HS-27A (cell line): ENCODE measurements at places on chromosomes 1 and 21.
A peak's percentile ranks its signal among the peaks of the same experiment; 100 is the strongest.

- DNase-seq: no peak
These were observed 51.3 kb upstream of the ATP1A1 start for GRCh38 chr1:116321766-116322175.

DNA sequence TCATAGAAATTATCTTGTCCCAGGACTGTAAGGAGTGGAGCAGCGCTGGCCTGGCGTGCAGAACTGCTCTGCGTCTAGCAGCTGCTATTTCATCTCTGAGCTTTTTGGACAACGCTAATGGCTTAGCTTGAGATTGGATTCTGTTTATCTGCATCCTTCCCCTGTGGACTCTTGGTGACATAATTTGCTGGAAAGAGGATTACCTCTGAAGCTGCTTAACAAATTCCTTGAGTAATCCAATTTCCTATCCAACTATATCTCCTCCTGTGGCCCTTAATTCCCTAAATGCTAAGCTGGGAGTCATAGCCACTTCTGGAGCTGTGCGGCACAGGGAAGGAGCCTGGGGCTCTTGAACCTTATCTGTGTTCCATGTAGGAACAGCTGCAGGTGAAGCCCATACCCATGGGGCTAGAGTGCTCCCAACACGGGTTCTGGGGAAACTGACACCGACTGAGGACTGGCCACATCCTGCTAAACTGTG is 43.2 kb downstream of the IL6R start:
- no peak for DNase-seq

DNA sequence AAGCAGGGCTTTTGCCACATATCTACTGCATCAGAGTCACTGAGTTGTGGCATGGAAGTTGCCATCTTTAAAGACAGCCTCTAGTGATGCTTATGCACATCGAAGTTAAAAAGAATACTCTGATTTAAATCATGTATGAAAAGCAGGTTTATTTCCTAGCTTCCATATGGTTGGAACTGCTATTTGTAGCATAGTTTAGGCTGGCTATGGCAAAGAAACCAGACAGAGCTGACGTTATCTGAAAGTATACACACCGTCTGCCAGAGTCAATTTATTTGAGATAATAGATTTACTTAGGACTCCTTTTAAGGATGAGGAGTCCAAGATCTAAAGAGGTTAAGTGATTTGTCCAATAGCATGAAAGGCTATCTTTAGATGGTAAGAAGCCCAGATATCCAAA is 536.9 kb upstream of the ADGRL4 start:
- no peak for DNase-seq

GRCh38 chr1:214372092-214372491 is 91.1 kb downstream of the SMYD2 start:
- DNase-seq: no peak

- DNase-seq: no peak
These were observed 1.8 kb upstream of the FCRL6 start for GRCh38 chr1:159800177-159800930.

GRCh38 chr1:225527575-225527974 is 99.7 kb upstream of the LBR start:
- no peak for DNase-seq

GRCh38 chr21:35091496-35091895 is 42.4 kb upstream of the RUNX1 start:
- DNase-seq: no peak

- DNase-seq: no peak
These were observed 5.7 kb downstream of the RAP1A start for GRCh38 chr1:111625276-111625675.

GRCh38 chr1:247335882-247336281 is 4.2 kb upstream of the ZNF496 start:
- no peak for DNase-seq

- DNase-seq: no peak
These were observed 714.0 kb downstream of the RWDD3 start for GRCh38 chr1:95948023-95948422.

DNA sequence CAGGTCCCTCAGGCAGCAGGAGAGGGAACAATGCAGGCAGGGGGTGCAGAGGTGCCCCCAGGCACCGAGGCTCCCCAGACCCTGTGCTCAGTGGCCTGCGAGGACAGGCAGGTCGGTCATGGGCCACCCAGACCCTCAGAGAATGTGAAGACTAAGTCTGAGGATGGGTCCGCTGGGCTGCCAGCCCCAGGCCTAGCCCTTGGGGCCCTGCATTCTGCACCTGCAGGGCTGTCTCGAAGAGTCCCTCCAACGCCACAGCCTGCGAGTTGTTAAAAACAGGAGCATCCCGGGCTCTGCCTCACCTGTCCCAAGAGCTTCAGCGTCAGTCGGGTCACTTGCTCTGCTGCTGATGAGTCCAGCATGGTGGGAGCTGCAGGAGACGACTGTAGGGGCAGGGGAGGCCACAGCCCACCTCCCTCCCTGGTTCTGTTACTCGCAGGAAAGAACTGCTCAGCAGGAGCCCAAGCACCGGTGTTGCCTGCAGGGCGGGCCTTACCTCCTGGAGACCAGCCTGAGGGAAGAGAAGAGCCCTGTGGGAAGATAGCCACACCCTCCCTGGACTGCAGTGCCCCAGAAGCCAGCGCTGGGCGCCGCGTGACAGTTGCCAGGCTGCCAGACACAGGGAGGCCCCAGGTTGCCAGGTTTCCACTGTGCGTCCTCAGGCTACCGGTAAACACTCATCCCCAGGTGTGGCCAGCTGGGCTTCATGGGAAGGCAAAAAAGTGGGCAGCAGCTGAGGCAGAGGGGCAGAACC is 5.8 kb downstream of the C21orf58 start:
- no peak for DNase-seq

GRCh38 chr1:224430511-224431113 is 4.0 kb downstream of the WDR26 start:
- DNase-seq: peak; percentile 48

- DNase-seq: no peak
These were observed 129.7 kb upstream of the ADGRL2 start for GRCh38 chr1:81671038-81671437.

DNA sequence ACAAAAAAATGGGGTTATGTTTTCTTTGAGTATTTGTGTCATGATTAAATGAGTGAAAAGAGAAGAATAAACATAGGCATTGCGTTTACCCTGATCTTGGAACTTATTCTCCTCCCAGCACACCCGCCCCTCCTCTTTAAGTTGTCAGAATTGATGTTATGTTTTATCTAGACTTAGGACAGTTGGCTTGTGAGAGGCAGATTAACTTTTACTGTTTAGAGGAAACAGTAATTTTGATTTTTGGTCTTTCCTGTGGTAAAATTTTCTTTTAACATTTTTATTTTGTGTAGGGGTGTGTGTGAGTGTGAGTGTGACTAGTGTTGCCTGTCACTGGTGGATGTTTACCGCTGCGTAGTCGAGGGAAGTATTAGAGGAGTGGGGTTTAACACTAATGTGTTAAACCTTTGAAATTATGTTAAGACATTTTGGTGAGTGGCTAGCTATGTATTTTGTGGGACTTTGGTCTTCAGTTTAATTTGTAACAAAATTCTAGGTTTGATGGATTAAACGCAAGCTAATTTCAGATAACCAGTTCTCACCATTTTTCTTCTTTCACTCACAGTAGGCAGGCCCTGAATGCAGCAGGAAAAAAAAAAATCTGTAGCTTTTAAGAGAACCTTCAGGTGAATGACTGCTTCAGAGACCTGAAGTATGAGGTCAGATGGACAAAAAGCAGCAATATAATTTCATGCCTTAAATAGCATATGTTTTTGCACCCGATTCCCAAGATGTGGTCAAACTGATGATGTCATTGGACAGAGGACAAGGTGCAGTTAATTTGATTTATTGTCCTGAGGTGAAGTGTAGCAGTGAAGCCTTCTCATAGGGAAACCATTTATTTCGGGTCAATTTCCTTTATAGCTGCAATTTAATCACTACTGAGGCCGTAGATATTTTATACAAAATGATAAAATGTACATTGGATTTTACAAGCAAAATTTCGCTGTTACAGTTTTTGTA is 2.7 kb downstream of the POU2F1 start:
- DNase-seq: no peak

GRCh38 chr21:9767592-9768375 is 753.6 kb upstream of the TPTE start:
- no peak for DNase-seq

- no peak for DNase-seq
These were observed 298.9 kb downstream of the KCNT2 start for GRCh38 chr1:196309386-196309785.

DNA sequence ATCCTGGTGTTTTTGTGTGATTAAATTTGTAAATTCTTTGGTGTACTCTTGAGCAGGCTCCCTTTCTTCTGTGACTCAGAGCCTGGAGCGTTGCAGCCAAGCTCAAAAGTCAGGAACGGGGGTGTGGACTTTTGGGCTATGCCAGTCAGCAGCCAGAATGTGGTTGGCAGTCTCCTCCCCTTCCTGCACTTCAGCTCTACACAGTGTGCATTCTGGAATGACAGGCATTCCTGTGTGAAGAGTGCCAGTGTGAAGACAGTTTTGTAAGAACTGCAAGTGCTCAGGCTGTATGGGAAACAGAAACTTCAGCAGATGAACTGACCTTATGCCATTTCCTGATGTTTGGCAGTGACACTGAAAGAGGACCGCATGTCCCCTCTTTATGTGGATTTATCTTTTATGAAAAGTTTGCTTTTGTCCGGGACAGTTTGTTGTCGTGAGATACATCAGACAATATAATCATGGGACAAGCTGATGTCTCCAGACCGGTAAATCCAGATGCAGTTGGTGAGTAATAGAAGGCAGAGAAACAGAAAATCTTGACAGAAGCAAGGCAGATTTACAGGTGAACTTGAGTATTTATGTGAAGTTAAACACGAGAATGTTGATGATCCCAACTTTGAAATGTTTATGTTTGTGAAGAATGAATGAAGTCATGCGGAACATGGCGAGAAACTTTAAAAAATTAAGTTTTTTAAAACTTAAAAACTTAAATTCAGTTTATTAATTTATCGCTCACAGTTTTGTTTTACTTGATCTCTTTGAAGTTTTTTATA is 67.7 kb upstream of the RCC1 start:
- DNase-seq: peak; percentile 98
